ENCODE measurements at places on chromosomes 2 and 18. TPM values are rescaled to one million over a fixed set of nuclear protein-coding genes. Genes with fewer than 3 reads are reported as not detected.

GRCh38 chr2:207533461-207534008 lies 3.8 kb downstream of the CREB1 start:
- peak overlapping the region; percentile 41 for H3K27ac ChIP-seq
- peaks cover 40% of the 10 kb centered on the region for H3K4me1 ChIP-seq
- DNase-seq = no peak
- no peaks in the 10 kb centered on the region for H3K27me3 ChIP-seq

- no peak overlapping the region for H3K4me3 ChIP-seq
- H3K4me1 ChIP-seq = peaks cover 4% of the 10 kb centered on the region
- H3K27ac ChIP-seq = no peak overlapping the region
- H3K27me3 ChIP-seq = peaks cover 44% of the 10 kb centered on the region
These were observed 134.1 kb downstream of the ACOXL start for GRCh38 chr2:110866466-110866865.

- no peaks in the 10 kb centered on the region for H3K36me3 ChIP-seq
- peaks cover 5% of the 10 kb centered on the region for H3K4me1 ChIP-seq
- no peaks in the 10 kb centered on the region for H3K27me3 ChIP-seq
- H3K4me3 ChIP-seq = no peak overlapping the region
These were observed 21.5 kb downstream of the ITM2C start for GRCh38 chr2:230886206-230886605.

DNA sequence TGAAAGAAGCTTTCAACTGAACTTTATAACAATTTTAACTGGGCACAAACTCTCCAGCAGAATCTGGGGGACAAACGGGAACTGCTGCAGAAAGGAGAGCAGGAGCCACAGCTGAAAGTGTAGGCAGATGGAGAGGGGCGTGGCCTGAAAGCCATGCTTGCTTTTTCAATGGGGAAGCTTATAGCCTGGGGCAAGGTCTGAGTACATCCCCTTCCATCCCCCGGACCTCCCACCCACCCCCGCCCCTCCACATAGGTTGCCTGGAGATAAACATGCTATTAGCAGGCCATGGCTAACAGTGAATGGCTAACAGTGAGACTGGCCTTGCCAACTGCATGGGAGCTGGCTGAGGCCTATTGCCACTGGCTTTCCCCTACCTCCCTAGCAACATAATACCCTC lies 317.9 kb upstream of the TANK start:
- H3K4me1 ChIP-seq = peaks cover 5% of the 10 kb centered on the region
- H3K27ac ChIP-seq = no peak overlapping the region
- no peaks in the 10 kb centered on the region for H3K27me3 ChIP-seq
- no peak overlapping the region for H3K4me3 ChIP-seq
- peaks cover 10% of the 10 kb centered on the region for H3K36me3 ChIP-seq

- no peaks in the 10 kb centered on the region for H3K4me1 ChIP-seq
- H3K4me3 ChIP-seq = no peak overlapping the region
- no peaks in the 10 kb centered on the region for H3K36me3 ChIP-seq
- DNase-seq = no peak
These were observed 27.3 kb upstream of the TDRD15 start for GRCh38 chr2:21096458-21096857.

DNA sequence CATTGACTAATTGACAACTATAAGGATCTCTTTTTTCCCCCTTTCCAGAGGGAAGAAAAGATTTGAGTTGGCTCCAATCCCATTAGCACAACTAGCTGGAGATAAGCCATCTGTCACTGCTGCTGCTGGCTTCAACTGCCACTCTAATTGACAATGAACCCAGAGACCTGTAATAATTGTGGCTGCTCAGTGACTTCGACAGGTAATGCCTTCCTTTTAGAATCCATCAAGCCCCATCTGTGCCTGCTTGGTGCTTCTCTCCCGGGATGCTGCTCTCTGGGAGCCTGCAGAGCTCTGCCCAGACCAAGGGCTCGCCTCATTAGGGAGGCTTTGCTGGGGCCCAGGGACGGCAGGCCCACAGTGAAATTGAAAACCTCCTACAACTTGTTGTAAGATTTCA lies 376.7 kb upstream of the SOX11 start:
- no peaks in the 10 kb centered on the region for H3K36me3 ChIP-seq
- peaks cover 9% of the 10 kb centered on the region for H3K4me1 ChIP-seq
- DNase-seq = no peak
- no peak overlapping the region for H3K27ac ChIP-seq

GRCh38 chr2:190511104-190511503 lies 23.4 kb downstream of the NEMP2 start:
- no peaks in the 10 kb centered on the region for H3K4me1 ChIP-seq
- H3K27ac ChIP-seq = no peak overlapping the region
- DNase-seq = no peak
- no peak overlapping the region for H3K4me3 ChIP-seq
- no peaks in the 10 kb centered on the region for H3K27me3 ChIP-seq

- no peak overlapping the region for H3K27ac ChIP-seq
- no peak overlapping the region for H3K4me3 ChIP-seq
- H3K27me3 ChIP-seq = no peaks in the 10 kb centered on the region
- DNase-seq = no peak
These were observed 65.4 kb downstream of the SATB2 start for GRCh38 chr2:199392363-199392762.

DNA sequence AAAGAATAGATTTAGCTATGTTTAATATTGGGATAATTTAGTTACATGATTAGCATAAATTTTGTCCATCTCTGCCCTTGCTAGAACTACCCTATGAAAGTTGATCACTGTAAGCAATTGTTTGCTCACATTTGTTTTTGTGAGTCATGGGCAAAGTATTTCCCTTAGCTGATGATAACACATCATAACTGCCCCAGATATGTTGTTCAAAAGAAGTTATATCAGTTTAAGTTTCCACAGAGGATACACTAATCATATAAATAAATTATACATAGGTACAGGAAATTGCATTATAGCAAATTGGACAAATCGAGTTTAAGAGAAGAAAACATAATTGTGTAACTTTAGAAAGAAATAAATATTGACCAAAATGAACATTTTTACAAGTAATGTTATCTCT lies 223.2 kb upstream of the PIK3C3 start:
- DNase-seq = no peak
- peaks cover 4% of the 10 kb centered on the region for H3K27me3 ChIP-seq
- H3K27ac ChIP-seq = no peak overlapping the region
- H3K36me3 ChIP-seq = no peaks in the 10 kb centered on the region
- no peak overlapping the region for H3K4me3 ChIP-seq
- H3K4me1 ChIP-seq = no peaks in the 10 kb centered on the region

- no peaks in the 10 kb centered on the region for H3K4me1 ChIP-seq
- peaks cover 13% of the 10 kb centered on the region for H3K27me3 ChIP-seq
- H3K4me3 ChIP-seq = no peak overlapping the region
- no peak overlapping the region for H3K27ac ChIP-seq
- H3K36me3 ChIP-seq = no peaks in the 10 kb centered on the region
These were observed 761.6 kb downstream of the DSC3 start for GRCh38 chr18:30280861-30281470.

GRCh38 chr18:23998018-23998417 lies 16.5 kb upstream of the TTC39C start:
- H3K27ac ChIP-seq = no peak overlapping the region
- no peak overlapping the region for H3K4me3 ChIP-seq
- peaks cover 7% of the 10 kb centered on the region for H3K4me1 ChIP-seq
- H3K36me3 ChIP-seq = no peaks in the 10 kb centered on the region
- DNase-seq = no peak
- peaks cover 2% of the 10 kb centered on the region for H3K27me3 ChIP-seq

GRCh38 chr2:213261237-213261636 lies 23.0 kb upstream of the SPAG16 start:
- DNase-seq = no peak
- H3K4me3 ChIP-seq = no peak overlapping the region
- H3K27me3 ChIP-seq = no peaks in the 10 kb centered on the region
- no peak overlapping the region for H3K27ac ChIP-seq
- H3K36me3 ChIP-seq = no peaks in the 10 kb centered on the region

DNA sequence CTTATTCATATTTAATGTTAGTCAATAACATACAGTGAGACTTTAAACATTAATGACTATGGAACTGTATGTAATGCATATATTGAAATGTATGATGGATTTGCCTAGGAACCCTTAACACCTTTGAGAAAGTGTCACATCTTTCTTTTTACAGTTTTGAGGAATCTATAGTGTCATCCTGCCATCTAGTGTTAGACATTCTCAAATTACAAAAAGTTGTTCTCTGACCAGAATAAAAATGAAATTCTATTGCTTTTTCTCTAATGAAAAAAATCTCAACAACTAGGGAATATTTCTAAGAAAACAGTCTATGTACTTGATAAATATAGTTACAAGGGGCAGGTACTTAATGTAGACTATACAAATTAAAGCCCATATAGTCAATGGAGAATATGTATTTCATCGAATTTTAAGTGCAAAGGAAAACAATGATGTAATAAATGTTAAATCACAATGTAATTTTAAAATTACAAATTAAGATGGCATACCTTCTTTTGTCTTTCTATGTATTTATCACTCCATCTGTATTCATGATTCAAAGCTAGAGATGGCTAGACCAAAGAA lies 5.1 kb upstream of the CALCRL start:
- H3K27me3 ChIP-seq = no peaks in the 10 kb centered on the region
- no peak for DNase-seq
- no peak overlapping the region for H3K27ac ChIP-seq

The SH2D6 gene
- not detected for total RNA-seq

The ZNF513 gene
- total RNA-seq = 15.3 TPM

The SMYD5 gene
- 12.6 TPM for total RNA-seq

The TXNDC2 gene
- total RNA-seq = 0.28 TPM

The HOXD4 gene
- total RNA-seq = not detected

The SAG gene
- total RNA-seq = not detected
